ENCODE measurements at places on chromosomes 1 and 21.

DNA sequence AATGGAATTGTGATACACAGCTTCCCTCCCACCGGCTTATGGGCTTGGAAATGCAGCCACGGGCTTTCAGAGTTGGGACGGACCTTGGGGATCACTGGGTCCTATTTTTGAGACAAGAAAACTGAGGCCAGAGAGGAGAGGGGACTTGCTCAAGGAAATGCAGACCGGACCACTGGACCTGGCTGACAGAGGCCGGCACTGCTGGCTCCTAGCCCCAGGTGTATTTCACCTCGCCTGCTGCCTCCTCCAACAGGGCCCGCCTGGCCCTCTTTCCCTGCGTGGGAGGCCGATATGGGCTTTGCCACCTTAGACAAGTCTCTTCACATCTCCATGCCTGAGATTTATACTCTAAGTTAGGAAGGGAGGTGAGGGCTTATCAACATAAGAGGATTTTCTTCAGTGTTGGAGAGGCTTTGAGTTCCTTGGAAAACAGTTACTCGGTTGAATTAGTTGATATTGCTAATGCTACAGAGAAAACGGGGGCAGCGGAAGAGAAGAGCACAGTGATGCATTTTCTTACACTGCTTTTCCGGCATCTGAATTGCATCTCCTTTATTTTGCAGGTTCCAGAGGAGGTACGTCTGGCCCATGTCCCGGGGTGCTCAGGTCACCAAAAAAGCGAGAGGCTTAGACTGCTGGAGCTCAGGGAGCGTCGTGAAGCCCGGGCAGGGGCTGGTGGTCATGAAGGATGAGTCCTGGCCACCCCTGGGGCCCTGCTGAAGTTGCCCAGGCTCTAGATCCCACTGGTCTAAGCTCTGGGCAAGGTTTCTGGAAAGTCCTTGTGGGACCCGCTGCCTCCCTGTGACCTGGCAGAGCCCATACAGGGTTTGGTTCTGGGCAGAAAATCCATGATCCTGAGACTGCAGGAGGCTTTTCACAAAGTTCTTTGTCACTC is 44.7 kb downstream of the CAPN2 start:
- DNase-seq, result no peak

DNA sequence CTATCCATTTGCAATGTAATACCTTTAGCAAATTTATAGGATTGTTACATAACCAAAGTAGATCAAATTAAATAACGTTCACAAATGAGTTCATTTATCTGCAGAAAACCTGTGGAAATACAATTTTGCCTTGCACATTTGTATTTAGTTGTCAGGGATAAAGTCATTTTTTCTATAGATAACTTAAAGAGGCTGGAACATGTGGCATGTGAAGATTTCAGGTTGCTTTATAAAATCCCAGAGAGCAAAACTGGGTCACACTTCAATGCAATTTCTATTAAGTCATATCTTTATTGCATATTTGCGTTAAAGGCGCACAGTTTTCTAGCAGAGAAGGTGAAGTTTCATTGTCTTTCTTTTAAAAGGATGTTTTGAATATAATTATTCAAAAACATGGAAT is 342.4 kb downstream of the USP25 start:
- no peak for DNase-seq

DNA sequence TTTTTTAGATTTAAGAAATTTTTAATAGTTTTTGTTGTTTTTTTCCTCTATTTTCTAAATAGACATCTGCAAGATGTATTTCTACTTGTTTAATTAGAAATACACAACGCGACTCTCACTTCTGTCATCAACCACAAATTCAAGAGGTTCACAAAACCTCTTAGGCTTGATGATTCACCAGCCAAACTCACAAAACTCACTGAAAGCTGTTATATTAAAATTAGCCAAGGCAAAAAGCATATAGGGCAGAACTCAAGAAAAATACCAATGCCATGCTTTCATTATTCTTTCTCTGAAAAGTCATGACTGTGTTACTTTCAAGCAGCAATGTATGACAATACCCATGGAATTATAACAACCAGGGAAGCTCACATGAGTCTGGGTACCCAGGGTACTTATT is 487.0 kb upstream of the RGS18 start:
- DNase-seq, result no peak

DNA sequence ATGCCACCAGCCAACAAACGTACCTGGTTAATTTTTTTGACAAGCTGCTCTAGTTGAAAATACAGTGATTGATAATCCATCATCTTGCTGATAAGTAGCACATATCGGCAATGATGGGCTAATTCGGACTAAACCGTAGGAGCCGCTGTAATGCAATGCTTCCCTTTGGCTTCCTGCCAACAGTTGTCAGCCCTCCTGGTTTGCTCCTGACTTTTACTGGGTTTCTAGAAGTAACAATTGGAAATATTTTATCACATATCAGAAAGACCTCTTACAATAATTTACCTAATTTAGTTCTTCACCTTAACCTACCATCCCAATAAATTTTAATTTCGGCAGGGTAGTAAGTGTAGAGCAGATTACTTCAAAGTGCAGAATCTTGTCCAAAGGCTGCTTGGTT is 148.5 kb downstream of the DHRS3 start:
- DNase-seq, result no peak

GRCh38 chr21:45064618-45065399 is 9.6 kb upstream of the ADARB1 start:
- DNase-seq, result no peak

GRCh38 chr1:205369701-205370123 is 13.0 kb upstream of the KLHDC8A start:
- no peak for DNase-seq

DNA sequence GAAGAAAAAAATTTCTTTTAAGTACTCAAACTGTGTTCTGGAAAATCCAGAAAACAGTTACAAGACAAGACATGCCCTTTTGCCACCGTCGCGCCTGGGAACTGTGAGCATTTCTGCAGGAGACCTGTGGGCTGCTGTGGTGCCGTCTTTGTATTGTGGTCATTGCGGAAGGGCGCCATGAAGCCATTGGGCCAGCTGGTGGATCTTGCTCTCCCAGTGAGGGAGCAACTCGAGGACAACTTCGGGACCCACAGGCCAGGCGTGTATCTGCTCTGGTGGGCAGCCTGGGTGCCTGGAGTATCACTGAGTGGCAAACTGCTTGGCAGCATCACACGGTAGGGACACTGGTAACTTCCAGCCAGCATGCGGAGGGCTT is 3.8 kb upstream of the THEMIS2 start:
- no peak for DNase-seq

GRCh38 chr1:180231936-180232335 is 1.9 kb downstream of the LHX4 start:
- no peak for DNase-seq

- no peak for DNase-seq
These were observed 51.8 kb downstream of the POU2F1 start for GRCh38 chr1:167272369-167272957.

DNA sequence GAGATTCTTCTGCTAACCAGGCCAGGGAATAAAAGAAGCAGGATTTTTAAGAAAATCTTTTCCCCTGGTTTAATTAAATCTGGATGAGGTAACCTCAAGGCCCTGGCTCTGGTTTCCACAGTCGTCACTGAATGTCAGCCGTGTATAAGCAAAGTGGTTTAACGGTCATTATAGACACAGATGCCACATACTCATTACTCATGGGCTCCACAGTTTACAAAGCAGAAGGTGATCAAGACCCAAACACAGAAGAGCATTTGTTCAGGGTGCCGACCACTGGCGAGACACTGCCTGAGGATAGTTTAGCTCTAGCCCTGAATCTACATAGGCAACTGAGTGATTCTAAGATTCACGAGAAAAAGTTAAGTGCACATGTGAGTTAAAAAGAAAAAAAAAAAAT is 27.8 kb upstream of the RAP1GAP start:
- DNase-seq, result no peak

DNA sequence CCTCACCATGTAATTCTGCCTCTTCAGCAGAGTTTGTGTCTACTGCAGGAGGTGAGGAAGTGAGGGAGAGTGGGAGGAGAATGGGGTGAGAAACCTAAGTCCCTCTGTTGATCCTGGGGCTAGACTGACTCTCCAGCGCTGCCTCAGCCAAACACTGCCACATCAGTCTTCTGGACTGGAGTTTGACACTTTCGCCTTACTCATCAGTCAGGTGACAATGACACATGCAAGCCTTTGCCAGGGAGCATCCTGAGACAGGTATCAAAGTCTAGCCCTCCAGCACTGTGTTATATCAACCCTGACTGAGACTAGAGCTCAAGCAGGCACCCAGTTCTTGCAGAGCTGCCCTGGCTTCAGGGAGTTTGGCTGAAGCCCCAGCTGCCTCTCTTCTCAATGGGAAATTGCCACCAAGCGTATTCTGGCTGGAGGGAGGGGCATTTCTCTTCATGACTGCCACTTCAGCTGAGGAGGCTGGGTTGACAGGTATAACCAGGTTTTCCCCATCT is 33.3 kb upstream of the SUCO start:
- DNase-seq, result no peak

DNA sequence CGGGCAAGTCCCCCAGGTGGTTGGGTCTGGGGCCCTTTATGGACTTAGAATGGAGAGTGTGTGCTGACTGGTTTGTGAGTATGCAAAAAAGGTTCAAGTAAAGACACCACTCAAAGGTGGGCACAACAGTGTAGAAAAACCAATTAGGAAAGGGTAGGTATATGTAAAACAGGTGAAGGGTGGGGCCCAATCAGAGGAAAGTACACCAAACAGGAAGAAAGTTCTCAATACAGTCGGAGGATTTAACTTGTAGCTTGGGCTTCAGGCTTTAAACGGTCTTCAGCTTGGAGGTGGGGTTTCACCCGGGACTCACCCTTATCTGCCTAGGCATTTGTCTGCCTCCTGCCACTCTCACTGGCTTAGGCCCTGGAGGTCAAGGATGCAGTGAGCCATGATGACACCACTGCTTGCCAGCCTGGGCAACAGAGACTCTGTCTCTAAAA is 6.8 kb upstream of the PUM1 start:
- DNase-seq, result no peak

GRCh38 chr1:119266386-119266785 is 102.2 kb upstream of the HAO2 start:
- DNase-seq, result no peak

DNA sequence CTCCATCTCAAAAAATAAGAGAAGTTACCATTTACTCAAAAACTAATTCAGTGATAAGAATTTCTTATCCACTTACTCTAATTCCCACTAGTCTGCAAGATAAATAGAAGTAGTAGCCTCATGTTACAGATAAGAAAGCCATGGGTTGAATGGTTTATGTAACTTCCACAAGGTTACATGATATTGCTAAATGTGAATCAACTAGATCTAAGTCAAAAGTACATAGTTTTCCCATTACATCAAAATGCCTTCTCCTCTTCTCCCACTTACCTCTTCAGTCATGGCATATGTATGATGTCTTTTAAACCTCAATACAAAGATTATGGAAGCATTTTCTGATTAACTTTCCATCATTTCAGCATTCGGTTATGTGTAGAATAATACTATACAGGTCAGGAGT is 108.5 kb downstream of the ASH1L start:
- no peak for DNase-seq

DNA sequence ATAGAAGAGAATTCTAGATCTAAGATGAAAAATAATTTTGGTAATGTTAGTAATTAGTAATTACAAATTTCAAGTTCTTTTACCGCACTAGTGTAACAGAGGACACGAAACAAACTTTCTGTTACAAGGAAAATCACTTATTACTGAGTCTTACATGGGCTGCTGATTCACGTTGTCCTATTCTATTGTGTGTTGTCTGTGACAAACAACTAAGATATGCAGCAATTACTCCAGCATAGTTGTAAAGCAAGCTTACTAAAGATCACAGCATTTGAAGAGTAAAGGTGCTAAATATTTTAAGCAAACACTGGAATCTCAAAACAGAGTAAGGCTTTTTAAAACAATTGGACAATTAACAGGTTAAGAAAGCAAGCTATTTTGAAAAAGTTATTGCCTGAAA is 502.3 kb downstream of the KCNT2 start:
- DNase-seq, result no peak

- no peak for DNase-seq
These were observed 18.1 kb downstream of the JAK1 start for GRCh38 chr1:64948216-64948615.

DNA sequence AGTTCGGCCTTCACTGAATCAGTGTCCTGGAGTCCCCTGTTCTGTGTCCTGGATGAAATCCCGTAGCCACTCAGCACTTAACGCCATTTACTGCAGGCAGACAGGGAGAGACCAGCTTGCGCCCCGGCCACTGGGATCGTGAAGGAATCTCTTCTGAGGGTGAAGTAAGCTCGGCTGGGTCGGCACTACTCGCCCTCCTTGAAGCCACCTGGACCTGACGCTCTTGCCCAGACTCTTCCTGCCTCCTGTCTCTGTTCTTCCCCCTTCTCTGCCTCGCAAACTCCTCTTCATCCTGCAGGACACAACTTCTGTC is 99.9 kb upstream of the ZBTB40 start:
- no peak for DNase-seq

GRCh38 chr1:160795951-160796383 is at the start of gene LY9:
Gene LY9, plus strand, starts transcription at chr1:160796174. Its CDS starts 14 bp downstream, at chr1:160796188.
- DNase-seq, result no peak

- DNase-seq, result peak; percentile 95
These were observed 292.7 kb downstream of the TPR start for GRCh38 chr1:186082235-186082937.

DNA sequence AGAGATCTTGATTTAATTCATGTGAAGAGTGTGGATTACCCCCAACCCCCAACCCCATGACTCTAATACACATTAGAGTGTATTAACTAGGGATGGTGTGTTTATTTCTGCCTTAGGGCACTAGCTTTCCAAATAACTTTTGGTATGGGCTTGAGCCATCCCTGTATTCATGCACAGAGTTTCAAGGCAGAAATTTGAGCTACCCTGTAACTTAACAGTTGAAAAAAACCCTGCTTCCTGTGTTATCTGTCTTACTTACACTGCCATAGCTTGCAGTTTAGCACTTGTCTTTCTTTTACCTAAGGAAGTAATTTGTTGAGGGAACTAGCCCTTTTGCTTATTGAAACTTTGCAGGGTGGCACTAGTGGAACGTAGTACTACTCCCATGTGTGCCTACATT is 6.3 kb downstream of the SRSF11 start:
- DNase-seq, result no peak

- no peak for DNase-seq
These were observed 30.0 kb downstream of the BCAS2 start for GRCh38 chr1:114551400-114551799.

- no peak for DNase-seq
These were observed 58.4 kb upstream of the CXADR start for GRCh38 chr21:17454315-17455027.

DNA sequence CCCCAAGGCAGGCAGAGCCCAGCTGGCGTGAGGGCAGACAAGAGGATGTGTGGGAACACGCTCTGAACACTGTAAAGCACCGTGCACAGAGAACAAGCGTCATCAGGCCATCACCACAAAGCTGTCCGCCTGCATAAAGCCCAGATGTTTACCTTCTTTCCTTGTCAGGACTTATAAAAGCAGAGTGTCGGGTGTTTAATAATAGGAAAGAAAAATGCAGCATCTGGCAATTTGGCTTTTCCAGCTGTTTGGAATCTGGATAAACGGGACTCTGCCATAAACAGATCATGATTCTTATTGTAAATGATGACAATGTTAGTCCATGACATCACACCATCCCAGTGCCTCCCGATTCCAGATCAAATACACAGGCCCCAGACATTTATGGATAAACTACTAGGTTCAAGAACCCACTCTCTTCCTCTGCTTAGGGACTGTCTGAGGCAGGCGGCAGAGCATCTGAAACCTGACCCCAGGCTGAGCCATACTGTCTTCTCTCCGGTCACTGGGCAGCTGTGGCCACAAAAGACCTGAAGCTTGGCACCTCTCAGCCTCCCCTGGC is 4.2 kb downstream of the GLIS1 start:
- no peak for DNase-seq
